ENCODE measurements at places on chromosomes 4 and X. TPM values are rescaled to one million over a fixed set of nuclear protein-coding genes. Genes with fewer than 3 reads are reported as not detected.
A peak's percentile ranks its signal among the peaks of the same experiment; 100 is the strongest.

The STK32B gene
- total RNA-seq: 2.6 TPM

The AASDH gene
- total RNA-seq: 10.9 TPM

The ARSJ gene
- 6.3 TPM for total RNA-seq

The VCX3A gene
- 0.63 TPM for total RNA-seq

The NMU gene
- total RNA-seq: 30.5 TPM

The TKTL1 gene
- total RNA-seq: not detected

The COL25A1 gene
- total RNA-seq: 4.5 TPM

The RAB39B gene
- total RNA-seq: 9.3 TPM

The TEX13D gene
- total RNA-seq: 0.07 TPM

The NXF2 gene
- total RNA-seq: not detected

The ZNF711 gene
- total RNA-seq: 15.5 TPM

DNA sequence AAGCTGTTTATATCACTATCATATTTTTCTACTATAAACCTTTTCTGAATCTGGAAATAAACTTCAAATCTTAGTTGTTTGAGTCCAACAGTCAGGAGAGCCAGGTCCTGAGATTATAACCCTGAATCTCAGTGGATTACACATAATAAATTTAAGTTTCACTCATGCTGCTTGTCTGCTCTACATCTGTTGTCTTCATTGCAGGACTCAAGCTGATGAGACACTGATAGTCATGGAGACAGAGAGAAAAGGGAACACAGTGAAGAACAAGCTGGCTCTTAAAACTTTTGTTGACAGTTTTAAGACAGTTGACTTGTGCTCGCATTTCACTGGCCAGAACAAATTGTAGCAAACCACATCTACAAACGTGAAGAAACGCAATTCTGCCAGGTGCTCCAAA, 327.0 kb upstream of the CTSO start:
- no peak for DNase-seq

DNA sequence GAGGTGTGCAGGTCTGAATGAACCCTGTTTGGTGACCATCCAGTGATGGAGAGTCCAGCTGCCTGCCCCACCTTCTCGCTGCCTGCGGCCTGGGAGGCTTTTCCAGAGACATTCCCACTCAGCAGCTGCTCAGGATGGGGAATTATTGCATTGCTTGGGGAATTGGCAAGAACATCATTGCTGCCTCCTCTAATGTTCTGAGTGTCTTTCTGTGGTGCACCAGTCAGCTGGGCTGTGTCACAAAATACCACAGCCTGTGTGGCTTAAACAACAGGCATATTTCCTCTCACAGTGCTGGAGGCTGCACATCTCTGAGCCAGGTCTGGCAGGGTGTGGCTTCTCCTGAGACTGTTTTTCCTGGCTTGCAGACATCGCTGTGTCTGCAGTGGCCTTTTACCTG, 86.8 kb upstream of the AFAP1 start:
- no peak for DNase-seq

GRCh38 chr4:89906316-89906715, 11.7 kb downstream of the MMRN1 start:
- no peak for DNase-seq

GRCh38 chrX:71919431-71919830, 8.8 kb downstream of the NHSL2 start:
- no peak for DNase-seq

DNA sequence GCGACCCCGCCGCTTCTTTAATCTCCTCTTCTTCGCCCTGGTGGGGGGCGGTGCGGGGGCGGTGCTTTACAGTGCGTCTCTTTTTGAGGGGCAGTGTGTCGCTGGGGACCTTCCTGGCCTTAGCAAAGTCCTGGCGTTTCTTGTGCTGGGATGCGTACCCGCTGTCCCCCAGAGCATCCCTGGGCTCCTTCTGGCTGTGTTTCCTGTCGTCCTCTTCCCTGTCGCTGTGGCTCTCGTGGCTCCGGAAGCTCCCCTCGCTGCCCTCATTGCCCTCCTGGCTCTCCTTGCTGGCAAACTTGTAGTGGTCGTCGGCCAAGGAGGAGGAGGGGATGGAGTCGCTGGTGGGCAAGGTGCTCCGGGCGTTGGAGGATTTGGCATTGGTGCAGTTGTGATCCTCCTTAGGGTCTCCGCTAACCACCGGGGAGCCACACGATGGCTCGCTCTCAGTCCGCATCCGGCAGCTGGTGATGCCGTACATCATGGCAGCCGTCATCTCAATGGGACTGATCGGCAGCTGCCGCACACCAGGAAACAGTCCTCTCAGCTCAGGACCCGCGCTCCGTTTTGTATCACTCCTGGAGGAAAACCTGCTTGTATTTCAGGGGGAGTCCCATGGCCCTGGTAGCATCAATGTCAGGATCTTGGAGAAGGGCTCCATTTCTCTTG, 30.4 kb upstream of the TMSB15A start:
- DNase-seq: no peak

GRCh38 chr4:59217910-59218631, 1982.1 kb upstream of the ADGRL3 start:
- DNase-seq: no peak

- DNase-seq: peak; percentile 49
Observed at GRCh38 chrX:152641256-152641875, 3.7 kb downstream of the GABRQ start.

- DNase-seq: no peak
Observed at GRCh38 chrX:111445485-111445884, 33.5 kb upstream of the DCX start.

DNA sequence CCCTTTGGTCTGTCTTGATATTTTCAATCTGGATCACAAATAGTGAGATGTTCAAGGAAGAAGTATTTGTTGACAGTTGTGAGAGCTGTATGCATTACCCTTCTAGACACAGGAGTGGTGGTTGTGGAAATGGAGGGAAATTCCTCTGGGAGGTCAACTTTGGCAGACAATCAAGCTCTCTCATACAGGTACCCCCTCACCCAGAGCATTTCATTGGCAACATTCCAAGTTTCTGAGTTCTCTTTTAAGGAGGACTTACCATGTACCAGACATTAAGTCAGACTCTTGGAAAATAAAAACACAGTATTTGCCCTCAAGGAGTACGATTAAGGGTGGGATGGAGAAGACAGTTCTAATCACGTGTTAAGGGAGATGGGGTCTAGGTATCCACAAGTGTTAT, 45.3 kb downstream of the KLHL15 start:
- no peak for DNase-seq

DNA sequence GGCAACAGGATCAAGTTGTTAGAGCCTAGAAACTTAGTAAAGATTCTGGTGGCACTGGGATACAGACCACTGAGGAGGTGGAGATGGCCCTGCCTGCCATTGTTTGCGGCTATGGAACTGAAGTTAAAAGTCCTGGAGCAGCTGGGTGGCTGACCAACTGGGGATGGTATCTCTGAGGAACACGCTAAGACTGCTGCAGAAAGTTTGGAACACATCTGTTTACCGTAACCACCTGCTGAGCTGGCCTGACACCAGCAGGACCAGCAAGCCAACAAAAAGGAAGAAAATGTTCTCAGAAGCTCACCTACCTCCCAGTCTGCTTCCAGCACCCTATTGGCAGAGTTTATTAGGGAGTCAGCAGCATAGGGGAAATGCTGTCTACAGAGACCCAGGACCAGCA, 17.4 kb upstream of the PACRGL start:
- no peak for DNase-seq

DNA sequence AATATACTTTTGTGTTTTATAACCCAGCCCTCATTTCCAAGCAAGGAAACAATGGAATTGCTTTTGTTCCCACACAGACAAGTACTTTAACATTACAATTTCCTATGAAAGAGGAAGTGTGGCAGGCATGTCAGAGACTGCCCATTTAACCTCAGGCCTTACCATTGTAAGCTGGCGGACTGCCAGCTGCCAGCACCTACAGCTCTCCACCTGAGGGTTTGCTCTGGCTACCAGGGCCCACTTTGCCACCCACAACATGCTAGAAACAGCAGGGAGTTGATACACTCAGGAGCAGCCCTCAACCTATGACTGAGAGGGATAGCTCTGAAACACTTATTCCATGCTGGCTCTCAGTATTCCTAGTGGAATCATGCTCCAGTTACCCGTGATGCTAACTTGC, 152.3 kb upstream of the PRDX4 start:
- no peak for DNase-seq

- DNase-seq: no peak
Observed at GRCh38 chr4:126582737-126583136, 1050.0 kb upstream of the INTU start.

DNA sequence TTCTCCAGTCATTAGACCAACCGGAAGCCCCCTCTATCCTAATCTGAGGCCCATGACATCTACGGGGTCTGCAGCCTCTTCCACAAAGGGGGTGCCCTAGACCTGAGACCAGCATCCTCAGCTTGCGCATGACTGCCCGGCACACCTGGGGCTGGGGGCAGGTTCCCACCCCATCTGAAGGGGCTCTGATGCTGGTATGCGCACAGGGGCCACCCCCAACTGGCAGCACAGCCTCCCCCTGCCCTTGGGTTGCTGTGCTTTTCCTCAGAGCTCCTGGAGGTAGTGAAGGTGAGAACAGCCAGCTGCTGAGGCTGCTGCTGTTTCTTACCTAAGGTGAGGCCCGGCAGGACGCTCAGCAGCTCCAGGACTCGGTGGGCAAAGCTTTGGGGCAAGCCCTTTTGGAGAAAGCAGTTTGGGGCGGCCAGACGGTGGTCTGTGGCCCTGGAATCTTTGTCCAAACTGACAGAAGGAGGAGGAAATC, 18.9 kb upstream of the CPLX1 start:
- DNase-seq: no peak

DNA sequence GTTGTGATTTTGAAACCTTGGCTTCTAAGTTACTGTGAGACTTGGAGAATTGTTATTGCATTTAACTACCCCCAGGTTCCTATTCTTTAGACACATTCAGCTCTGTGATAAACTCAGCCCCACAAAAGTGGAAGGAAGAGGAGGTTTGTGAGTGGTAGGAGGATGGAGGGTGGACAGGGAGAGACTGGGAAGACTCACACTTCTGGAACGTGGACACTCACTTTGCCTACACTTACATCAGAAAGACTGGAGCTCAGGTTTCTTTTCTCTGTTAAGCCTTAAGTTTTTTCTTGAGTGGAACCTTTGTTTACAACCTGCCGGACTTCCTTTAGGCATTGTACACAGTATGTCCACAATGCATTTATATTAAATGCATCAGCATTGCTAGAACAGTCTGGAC, 99.0 kb downstream of the AREG start:
- no peak for DNase-seq

GRCh38 chr4:128727658-128728057, 81.8 kb upstream of the JADE1 start:
- no peak for DNase-seq

- DNase-seq: no peak
Observed at GRCh38 chr4:142528433-142528832, 317.7 kb downstream of the INPP4B start.

GRCh38 chrX:43514820-43515219, 141.3 kb upstream of the MAOA start:
- no peak for DNase-seq

Data from H1 (cell line).